ENCODE measurements at places on chromosomes 6 and 20. TPM values are rescaled to one million over a fixed set of nuclear protein-coding genes. Genes with fewer than 3 reads are reported as not detected.

The MOG gene
- not detected for total RNA-seq

The ITPR3 gene
- 54.4 TPM for total RNA-seq

The ZFP57 gene
- 0.99 TPM for total RNA-seq

The SLC16A10 gene
- total RNA-seq: not detected

The BPIFA1 gene
- total RNA-seq: not detected

The CST4 gene
- total RNA-seq: not detected

The CHRNA4 gene
- not detected for total RNA-seq

The PERP gene
- 16.5 TPM for total RNA-seq

The GPX5 gene
- total RNA-seq: not detected

The GJA10 gene
- total RNA-seq: not detected

The ZNF165 gene
- 0.36 TPM for total RNA-seq

The HTR1E gene
- not detected for total RNA-seq

The CHMP4B gene
- 42.4 TPM for total RNA-seq

The ZNF341 gene
- total RNA-seq: 1.1 TPM

The PSORS1C2 gene
- not detected for total RNA-seq

Data from endothelial cell of coronary artery (primary cell).